ENCODE measurements at places on chromosomes 7 and 10.

DNA sequence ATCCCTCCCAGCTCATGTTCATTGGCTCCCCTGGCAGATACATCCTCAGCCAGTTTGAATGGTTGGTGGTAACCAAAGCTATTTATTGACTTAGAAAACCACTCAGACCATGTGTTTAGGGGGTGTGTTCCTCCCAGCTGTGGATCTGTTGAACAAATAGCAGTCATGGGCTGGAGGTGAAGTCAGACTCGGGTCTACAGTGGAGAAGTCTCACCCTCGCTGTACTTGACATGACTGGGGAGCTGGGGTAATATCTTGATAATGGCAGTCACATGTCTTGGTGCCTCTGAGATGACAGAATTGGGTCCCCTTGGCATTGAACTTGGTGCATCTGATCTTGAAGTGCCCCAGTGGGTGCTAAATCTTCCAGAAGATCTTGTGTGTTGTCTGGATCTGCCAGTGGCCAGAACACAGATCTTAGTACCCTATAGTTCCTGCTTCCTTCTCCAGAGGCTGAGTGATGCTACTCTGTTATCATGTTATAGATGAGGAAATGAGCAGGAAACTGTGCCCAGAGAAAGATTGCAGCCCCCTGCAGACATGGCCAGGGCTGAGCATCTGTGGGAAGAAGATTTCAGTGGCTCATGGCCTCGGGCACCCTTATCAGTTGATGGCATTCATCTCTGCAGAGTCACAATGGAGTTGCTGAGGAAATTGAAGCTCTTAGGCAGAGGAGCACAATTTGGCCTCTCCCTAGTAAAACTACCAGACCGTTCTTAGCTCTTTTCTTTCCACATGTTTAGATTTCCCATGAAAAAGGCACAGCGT, 50.4 kb downstream of the ADRA2A start:
- no peak for DNase-seq

GRCh38 chr7:111012149-111012548, 78.8 kb upstream of the LRRN3 start:
- no peak for DNase-seq

- no peak for DNase-seq
Measured at GRCh38 chr10:107341281-107341680, 176.8 kb upstream of the SORCS1 start.

DNA sequence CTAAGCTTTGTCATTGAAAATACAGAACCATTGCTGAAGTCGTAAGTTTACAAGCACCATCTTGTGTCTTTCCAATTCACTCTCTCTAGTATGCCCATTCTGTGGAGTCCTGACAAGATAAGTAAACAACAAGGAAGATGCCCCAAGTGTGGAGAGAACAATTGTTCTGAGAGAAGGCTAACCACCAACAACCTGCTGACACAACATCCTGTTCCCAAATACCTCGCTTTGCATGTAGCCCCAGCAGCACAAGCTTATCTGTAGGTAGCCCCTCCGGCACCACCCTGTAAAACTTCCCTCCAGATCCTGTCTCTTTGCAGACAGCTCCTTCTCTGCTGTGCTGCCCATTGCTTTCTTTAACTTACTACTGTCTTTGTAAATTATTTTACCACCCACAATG, 233.3 kb upstream of the AOAH start:
- no peak for DNase-seq

- DNase-seq: no peak
Measured at GRCh38 chr10:101287997-101288635, 58.9 kb upstream of the LBX1 start.

DNA sequence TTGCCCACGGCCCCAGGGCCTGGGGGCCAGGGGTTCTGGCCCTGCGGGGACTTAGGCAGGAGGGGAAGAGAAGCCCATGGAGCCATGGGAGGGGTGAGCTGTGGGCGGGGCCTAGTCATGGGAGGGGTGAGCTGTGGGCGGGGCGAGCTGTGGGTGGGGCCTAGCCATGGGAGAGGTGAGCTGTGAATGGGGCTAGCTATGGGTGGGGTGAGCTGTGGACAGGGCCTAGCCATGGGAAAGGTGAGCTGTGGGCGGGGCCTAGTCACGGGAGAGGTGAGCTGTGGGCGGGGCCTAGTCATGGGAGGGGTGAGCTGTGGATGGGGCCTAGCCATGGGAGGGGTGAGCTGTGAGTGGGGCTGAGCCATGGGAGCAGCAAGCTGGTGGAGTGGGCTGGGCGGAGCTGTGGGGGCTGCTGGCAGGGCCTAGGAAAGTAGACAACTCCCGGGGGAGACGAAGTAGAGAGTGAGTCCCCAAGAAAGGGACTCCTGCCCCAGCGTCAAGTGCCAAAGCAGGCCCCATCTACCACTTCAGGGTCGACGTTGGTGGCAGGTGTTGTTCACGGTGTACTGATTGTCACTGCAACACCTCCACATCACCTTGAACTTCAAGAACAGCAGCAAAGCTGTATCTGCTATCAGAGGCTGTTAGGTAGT, 19.2 kb upstream of the TTYH3 start:
- no peak for DNase-seq

GRCh38 chr7:54090652-54091213, 451.4 kb upstream of the VSTM2A start:
- DNase-seq: no peak

- no peak for DNase-seq
Measured at GRCh38 chr10:27635290-27635689, 110.3 kb downstream of the MKX start.

GRCh38 chr10:43355749-43356371, 15.6 kb upstream of the FXYD4 start:
- DNase-seq: no peak

- DNase-seq: no peak
Measured at GRCh38 chr10:24965051-24965450, 12.6 kb upstream of the PRTFDC1 start.

DNA sequence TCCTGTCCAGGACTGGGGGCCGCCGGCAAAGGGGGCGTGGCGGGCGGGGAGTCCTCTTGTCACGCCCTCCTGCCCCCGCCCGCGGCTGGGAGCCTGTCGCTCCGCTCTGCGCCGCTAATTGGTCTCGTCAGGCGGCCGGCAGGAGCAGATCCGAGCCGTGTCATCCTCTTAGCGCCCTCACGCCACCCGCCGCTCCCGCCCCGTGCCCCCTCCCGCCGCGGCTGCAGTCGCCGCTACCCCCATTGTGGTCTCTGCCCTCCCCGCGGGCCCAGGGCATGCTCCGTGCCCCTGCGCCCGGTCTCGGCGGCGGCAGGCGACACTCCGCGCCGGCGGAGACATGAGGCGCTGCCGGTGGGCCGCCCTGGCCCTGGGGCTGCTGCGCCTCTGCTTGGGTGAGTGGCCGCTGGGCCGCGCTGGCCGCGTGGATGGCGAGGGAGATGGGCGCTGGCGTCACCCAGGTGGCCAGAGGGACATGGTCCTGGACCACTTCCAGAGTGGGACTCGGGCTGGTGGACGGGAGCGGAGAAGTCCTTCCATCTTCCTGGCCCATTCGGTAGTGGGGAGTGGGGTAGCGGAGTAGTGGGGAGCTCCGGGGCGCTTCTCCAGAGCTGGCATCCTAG, at the start of gene CDHR1:
Gene CDHR1, plus strand, starts transcription at position 114 of the 620 bp plus-strand sequence. Its CDS starts 224 bp downstream, at position 338.
- DNase-seq: peak; percentile 52

DNA sequence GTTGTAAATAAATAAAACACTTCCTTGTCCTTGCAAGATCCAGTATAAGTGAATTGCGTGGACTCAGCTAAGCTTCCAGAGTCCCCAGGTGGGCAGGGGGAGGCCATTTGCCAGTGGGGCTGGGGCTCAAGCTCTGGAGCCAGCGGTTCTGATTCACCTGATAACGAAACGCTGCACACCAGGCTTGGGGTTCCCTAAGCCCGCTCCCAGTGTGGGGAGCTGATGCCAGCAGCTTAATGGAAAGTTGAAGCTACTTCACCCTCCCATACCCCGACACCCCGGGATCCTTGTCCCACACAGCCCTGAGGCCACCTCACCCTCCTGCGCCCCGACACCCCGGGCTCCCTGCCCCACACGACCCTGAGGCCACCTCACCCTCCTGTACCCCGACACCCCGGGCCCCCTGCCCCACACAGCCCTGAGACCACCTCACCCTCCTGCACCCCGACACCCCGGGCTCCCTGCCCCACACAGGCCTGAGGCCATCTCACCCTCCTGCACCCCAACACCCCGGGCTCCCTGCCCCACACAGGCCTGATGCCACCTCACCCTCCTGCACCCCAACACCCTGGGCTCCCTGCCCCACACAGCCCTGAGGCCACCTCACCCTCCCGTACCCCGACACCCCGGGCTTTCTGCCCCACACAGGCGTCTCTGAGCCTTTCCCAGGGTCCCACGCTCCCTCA, 30.8 kb downstream of the FKBP6 start:
- no peak for DNase-seq

DNA sequence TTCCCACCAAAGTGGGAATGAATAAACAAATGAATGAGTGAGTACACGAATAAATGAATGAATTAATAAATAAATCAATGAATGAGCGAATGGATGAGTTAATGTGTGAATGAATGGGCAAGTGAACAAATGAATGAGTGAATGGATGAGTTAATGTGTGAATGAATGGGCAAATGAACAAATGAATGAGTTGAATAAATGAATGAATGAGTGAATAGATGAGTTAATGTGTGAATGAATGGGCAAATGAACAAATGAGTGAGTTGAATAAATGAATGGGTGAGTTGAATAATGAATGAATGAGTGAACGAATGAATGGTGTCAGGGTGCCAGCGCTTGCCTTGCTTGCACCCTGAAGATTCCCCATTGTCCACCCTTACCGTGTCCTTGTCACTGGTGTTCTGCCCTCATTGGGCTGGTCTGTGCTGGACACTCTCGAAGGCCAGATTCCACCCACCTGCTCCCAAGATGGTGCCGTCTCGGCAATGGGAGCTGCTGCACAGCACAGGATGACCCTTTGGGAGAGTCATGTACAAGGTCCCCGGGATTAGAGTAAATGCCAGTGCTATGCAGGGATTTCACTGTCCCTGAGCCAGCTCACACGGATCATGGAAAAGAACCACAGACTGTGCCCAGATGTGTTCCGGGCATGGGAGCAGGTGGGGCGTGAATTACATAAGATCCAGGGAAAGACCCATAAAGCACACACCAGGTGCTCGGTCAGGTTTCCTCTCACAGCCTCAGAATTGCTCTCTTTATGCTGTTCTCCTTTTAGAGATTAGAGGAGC, 83.2 kb downstream of the CAMK1D start:
- DNase-seq: no peak

DNA sequence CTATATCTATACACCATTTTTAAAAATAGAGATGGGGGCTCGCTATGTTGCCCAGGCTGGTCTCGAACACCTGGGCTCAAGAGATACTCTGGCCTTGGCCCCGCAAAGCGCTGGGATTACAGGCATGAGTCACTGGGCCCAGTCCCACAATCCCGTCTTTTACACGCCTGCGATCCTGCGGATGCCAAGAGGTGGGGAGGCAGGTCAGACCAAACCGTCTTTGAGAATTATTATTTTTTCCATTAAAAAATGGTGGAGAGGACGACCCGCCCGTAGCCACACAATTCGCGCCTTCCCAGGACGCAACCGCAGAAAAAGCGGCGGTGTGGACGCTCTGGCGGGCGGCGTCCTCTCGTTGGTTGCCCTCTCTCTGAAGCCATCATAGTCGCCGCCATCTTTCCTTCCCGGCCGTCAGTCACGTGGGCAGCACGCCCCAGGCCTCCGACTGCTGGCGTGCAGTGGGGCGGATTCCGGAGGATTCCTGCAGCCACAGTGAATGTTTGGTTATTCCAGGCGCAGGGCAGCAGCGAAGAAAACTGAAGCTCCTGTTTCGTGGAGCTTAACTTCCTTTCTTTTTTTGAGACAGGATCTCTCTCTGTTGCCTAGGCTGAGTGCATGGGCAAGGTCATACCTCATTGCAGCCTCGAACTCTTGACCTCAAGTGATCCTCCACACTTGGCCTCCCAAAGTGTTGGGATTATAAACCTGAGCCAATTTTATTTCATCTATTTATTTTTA, 9.9 kb upstream of the EPHB4 start:
- peak; percentile 52 for DNase-seq

GRCh38 chr7:90421651-90422050, 18.4 kb downstream of the CLDN12 start:
- DNase-seq: no peak

GRCh38 chr10:117175901-117176534, 21.3 kb upstream of the KCNK18 start:
- peak; percentile 40 for DNase-seq

GRCh38 chr7:94336009-94336408, 58.7 kb upstream of the COL1A2 start:
- no peak for DNase-seq

All from CD8-positive, alpha-beta memory T cell (primary cell).